ENCODE measurements at places on chromosomes 12 and 14.
A peak's percentile ranks its signal among the peaks of the same experiment; 100 is the strongest.

DNA sequence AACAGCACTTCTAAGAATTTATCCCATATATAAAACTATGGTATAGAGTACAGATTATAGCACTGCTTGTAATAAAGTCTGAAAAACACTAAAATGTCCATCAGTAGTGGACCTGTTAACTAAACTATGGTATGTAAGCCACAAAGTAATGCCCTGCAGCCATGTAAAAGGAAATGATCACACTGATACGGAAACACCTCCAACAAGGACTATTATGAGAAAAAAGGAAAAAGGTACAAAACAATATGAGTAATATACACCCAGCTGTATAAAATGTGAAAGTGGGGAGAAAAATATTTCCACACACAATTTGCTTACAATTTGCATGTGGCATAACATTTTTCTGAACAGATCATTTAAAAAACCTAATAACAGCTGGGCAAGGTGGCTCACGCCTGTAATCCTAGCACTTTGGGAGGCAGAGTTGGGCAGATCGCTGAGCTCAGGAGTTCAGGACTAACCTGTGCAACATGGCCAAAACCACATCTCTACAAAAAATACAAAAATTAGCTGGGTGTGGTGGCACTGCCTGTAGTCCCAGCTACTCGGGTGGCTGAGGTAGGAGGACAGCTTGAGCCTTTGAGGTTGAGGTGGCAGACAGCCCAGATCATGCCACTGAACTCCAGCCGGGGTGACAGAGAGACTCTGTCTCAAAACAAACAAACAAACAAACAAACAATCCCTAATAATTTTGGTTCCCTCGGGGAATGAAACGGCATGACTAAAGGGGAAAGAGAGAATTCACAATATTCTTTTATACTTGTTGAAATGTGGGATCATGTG, 250.5 kb downstream of the MED13L start:
- no peak for DNase-seq

GRCh38 chr14:24866067-24866639, 183.8 kb downstream of the STXBP6 start:
- DNase-seq: no peak

- no peak for DNase-seq
These were observed 79.9 kb downstream of the HECTD1 start for GRCh38 chr14:31127690-31128089.

DNA sequence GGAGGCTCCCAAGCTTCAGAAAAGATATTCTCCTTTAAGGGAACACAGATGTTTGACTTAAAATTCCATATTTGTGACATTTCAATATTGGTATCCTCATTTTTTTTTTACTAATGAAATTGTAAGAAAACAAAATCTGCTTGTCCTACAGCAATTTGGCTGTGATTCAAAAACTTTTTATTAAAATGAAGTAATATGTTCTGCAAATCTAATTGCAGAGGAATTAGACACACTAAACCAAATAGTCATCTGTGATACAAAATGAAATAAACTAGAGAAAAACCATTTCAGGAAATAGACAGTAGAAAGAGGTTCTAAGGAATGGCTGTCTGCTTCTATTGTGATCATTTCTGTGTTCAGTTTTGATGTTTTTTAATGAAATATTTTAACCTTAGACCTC, 50.1 kb upstream of the HIF1A start:
- peak; percentile 94 for DNase-seq

DNA sequence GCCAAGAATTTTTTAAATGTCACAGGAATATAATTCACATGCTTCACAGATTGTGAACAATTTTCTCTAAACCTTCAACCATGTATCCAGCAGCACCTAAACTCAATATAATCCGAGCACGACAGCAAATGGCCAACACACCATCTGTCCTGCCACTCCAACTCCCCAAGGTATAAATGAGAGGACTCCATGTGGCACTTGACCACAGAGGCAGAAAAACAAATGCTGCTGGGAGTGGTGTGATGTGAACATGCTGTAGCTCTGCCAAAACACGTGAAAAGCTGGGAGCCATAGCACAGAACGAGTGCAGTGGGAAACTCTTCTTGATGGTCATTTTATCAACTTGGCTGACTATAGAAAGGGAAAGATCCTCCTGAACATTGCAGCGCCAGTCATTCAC, 70.9 kb downstream of the LLPH start:
- peak; percentile 4 for DNase-seq

Data from NCI-H2171 treated with DMSO at 0.1 percent for 48 hours (cell line).